Central memory CD4-positive, alpha-beta T cell (primary cell): ENCODE measurements at places on chromosomes 3 and 15.
A peak's percentile ranks its signal among the peaks of the same experiment; 100 is the strongest.

DNA sequence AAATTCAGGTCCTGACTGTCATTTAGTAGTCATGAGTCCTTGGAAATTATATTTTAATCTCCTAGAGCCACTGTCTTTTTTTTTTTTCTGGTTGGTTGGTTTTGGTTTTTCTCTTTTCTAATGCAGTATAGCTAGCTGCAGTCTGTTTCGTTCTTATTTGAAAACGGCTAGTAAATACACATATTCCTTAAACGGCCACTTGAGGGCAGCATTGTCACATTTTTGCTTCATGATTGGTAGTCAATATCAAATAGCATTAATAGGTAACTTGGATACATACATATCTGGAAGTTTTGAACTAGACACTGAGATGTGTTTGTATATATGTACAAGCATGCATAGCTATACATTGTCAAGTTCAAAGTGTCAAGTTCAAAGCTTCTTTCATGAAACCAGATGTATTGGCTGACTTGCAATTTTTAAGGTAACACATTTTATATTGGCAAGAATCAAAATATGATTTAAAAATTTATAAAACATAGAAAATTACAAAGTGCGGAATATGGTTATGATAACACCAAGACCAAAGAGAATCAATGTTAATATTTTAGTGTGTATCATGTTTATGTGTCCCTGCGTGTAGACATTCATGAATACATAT is 22.5 kb downstream of the GABRA5 start:
- DNase-seq: peak; percentile 6

GRCh38 chr15:67505675-67506572 is 15.0 kb upstream of the C15orf61 start:
- DNase-seq: no peak

DNA sequence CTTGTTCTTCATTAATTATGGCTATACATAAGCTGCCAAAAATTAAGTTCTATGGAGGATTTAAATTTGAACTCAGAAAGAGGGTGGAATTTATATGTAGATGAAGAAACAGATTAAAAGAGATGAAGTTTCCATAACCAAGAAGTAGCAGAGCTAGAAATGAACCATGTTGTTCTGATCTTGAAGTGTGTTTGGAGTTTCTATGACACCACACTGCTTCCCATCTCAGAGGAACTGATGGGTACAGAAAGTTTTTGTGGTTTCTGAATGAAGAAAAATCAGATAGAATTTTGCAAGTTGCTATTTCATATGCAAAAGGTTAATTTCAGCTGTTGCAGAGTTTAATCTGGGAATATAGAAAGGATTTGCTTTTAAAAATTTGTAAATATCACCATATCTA is 710.3 kb downstream of the PDCD6IP start:
- no peak for DNase-seq

DNA sequence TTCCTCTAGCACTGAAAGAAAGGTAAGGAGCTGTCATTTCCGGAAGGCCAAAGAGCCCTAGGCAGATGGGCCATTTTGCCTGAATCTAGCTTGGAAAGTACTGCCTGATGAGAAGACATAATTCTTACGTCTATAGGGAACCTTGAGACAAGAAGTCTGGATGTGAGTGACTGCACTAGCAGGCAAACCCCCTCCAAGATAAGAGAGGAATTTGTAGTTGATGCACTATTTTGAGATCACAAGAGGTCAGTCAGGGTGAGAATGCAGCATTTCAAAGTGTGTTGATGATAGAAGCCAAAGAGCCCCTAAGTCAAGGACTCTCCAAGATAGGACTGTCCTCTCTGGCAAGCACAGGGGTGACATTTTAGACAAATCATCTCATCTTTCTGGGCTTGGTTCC is 99.2 kb downstream of the HES1 start:
- no peak for DNase-seq

GRCh38 chr3:63706321-63707085 is 54.0 kb downstream of the SNTN start:
- no peak for DNase-seq

DNA sequence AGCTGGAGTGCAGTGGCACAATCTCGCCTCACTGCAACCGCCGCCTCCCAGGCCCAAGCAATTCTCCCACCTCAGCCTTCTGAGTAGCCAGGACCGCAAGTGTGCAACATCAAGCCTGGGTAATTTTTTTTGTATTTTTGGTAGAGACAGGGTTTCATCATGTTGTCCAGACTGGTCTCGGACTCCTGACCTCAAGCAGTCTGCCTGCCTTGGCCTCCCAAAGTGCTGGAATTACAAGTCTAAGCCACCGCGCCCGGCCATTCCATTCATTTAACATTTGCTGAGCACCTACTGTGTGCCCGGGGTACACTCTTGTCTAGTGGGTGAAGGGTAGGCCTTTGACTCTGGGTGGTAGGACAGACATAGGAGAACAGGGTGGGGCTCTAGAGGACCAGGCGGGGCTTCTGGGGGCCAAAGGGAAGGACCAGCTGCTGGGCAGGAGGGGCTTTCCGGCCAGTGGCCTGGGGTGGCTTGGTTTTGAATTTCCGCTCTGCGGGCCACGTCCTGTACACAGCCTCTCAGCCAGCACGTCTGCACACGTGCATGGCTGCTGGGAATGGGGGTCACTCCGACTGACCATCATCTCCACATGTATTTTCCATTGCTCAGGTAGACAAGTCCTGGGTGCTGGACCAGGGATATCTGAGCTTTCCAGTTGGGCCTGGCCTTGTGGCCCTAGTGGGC is 2.4 kb downstream of the SLC38A3 start:
- no peak for DNase-seq

GRCh38 chr3:34301313-34301712 is 502.9 kb downstream of the PDCD6IP start:
- DNase-seq: no peak

GRCh38 chr15:101120473-101120872 is 131.4 kb downstream of the CHSY1 start:
- no peak for DNase-seq

DNA sequence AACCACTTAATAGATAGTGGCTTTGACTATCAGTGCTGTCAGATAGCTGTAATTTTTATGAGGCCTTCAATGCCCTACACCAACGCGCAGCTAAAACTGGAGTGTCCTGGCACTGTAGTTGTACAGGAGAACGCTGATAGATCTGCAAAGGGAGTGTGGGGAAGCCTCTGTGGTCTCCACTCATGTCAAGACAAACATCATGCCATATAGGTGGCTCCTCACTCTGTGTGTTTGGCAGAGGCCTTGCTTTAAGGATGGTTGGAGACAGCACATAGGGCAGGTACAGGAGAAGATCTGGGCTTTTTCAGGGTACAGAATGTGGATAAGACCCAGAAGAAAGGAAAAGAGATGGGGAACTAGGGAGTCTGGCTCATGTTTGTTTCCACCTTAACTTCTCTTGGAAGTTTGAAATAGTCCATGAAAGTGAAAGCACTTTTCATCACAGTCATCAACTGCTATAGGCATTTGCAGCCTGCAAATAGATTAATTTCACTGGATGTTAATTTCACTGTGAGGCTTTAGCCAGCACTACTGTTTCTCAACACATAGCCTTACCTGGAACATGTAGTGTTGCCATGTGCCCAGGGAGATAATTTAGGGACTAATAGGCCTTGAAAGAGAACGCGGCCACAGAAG is 425.8 kb upstream of the TBL1XR1 start:
- no peak for DNase-seq

DNA sequence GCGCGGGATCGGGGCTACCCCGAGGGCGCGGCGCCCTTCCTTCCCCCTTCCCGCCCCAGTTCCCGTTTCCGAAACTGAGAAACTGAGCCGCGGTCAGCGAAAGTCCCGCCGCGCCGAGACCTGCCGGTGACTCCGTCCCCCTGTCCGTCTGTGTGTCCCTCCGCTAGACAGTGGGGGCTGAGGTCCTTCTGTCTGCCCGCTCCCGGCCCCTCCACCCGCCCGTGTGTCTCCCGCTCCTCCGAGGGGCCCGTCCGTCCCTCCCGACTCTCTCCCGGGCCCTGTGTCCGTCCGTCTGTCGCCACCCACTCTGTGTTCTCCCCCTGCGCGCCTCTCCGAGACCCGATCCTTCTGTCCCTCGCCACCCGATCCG is 426 bp downstream of the PRKCD start:
- no peak for DNase-seq

GRCh38 chr15:98807262-98807661 is 158.9 kb downstream of the IGF1R start:
- DNase-seq: no peak

DNA sequence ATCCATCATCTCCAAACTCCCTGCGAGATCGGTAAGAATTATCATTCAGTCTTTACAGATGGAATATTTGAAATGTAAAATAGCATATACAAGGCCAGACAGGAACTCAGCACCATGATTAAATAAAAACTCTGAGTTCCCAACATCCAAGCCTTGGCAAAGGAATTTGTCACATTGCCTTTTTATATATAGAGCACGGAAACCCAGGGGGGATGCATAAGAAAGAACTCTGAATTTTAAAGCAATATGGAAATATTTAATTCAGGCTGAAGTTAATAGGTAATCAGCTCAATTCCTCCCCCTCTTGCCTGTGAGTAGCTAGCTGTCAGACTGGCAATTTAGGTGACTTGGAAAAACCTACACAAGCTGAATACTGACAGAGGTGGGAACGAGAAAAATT is 217.9 kb upstream of the KCNMB2 start:
- DNase-seq: no peak

DNA sequence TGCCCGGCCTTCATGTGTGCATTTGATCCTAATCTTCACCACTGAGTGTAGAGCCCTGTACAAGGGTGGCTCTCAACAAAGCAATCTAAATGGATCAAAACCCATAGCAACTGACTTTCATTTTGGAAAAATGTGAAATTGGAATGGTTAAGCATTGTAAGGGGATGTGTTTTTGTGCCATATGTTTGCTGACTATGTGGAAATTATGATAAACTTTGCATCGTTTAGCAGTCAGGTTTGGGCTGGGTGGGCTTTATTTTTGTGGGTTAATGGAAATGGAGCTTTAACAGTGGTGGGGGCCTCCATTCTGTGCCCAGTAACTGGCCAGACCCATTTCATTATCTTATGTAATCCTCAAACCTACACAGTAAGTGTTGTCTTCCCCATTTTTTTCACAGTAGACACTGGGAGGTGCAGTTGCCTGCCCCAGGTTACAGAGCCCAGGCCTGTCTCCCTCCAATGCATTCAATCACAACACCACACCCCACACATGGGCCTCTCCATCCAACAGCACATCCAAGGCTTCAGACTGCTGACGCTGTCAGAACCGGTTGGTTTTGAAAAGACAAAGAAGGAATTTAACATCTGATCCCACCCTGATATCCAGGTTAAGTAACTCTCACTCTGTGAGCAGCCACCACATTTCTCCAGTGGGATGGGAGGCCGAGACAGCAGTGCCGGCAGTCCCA is 136.3 kb upstream of the ABHD17C start:
- DNase-seq: no peak

DNA sequence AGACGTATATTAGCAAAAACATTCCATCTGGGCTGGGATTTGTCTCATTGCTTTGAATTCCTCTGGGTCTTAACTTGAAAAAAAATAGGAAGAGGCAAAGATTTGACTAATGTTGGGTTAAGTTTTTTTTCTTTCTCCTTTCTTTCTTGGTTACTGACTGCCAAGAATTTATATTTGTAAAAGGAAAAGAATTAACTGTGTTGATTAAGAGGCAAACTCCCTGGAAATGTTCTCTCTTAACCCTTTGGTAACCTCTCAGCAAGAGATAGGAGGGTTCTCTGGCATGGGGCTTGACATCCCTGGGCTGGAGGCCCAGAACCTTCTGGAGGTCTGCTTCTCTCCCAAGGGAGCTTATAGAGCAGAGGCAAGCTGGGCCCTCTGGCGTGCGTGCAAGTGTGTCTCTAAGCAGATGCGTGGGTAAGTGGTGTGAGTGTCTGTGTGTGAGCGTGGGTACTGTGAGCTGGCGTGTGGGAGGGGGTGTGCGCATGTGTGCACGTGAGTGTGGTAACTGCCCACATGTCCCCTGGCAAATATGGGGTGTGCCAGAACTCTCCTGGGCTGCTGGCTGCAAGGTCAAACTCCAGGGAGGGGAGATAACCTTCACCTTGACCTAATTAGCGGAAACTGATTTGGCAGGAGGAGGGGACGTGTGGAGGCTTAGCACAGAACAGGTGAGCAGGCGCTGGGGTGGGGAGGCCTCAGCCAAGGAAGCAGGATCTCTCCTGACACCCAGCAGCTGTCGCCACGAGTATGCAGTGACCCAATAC is 49.4 kb upstream of the MAGEF1 start:
- DNase-seq: no peak

GRCh38 chr15:24878153-24878552 is 76.6 kb upstream of the SNRPN start:
- no peak for DNase-seq

- DNase-seq: no peak
Observed at GRCh38 chr3:170953736-170954135, 45.3 kb upstream of the EIF5A2 start.

DNA sequence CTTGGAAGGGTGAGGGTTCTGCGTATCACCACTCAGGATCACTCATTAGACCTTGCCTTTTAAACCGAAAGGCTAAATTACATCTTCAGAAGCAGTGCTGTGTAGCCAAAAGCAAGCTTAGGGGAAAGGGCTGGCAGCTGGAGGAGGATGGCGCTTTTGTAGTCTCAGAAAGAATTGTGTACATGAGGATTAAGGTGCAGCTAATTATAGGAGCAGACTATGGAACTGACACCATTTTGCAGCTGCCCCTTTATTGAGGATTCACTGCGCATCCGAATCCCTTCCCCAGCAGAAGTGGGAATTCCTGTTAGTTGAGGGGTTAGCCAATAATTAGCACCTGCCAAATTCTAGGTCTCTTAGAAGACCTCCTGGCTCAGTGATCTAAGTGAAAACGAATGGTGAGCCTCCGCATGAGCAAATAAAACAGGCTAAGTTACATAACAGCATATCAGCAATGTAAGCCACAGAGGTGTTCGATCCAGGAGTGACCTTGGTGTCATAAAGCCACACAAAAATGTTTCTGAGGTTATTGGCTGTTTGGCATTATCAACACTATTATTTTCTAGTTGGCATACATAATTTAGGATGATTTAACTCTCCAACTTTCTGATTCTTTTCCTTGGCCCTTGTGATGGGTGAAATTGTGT is 42.6 kb upstream of the SEMA6D start:
- no peak for DNase-seq

DNA sequence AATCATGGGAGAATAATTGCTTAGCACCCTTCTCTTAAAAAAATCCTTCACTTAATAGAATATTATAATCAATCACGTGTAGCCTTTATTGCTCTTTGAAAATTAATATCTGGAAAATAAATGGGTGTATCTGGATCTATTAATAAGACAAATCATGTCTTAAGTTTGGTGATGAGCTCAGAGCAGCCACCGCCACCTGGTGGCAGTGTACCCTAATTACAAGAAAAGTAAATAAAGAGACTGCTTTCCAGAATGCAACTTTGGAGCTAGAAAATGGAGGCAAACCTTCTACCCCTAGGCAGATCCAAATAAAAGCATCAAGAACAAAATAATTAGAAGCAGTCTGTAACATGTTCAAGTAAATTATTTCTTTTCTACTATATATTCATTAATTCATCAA is 43.5 kb downstream of the EPHB1 start:
- DNase-seq: no peak
